ENCODE measurements at places on chromosomes 2 and 18.

GRCh38 chr18:51195451-51196117 lies 1.9 kb downstream of the MEX3C start:
- DNase-seq, result peak; percentile 39

GRCh38 chr2:196415384-196415783 lies 224.1 kb upstream of the CCDC150 start:
- no peak for DNase-seq

- no peak for DNase-seq
Observed at GRCh38 chr2:15226661-15227060, 334.5 kb downstream of the NBAS start.

GRCh38 chr2:54336136-54336976 lies 80.3 kb upstream of the TSPYL6 start:
- no peak for DNase-seq

DNA sequence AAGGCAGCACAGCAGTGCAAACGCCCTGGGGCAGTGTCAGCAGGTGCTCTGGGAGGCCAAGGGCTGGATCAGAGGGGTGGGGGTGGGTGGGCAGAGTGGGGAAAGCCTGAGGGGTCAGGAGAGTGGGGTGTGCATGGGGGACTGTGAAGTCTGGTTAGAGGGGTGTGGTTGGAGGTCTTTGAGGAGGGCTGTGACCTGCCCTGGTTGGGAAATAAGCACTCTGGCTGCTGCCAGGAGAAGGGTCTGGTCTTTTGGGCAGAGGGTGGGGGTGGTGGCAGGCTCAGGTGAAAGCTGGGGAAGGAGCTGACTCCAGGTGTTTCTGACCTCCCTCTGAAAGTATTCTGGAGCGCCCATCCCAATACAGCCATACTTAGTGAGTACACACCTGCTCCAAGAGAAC lies 4.2 kb downstream of the ALPI start:
- DNase-seq, result no peak

- no peak for DNase-seq
Observed at GRCh38 chr2:1754046-1754445, 9.7 kb upstream of the PXDN start.

DNA sequence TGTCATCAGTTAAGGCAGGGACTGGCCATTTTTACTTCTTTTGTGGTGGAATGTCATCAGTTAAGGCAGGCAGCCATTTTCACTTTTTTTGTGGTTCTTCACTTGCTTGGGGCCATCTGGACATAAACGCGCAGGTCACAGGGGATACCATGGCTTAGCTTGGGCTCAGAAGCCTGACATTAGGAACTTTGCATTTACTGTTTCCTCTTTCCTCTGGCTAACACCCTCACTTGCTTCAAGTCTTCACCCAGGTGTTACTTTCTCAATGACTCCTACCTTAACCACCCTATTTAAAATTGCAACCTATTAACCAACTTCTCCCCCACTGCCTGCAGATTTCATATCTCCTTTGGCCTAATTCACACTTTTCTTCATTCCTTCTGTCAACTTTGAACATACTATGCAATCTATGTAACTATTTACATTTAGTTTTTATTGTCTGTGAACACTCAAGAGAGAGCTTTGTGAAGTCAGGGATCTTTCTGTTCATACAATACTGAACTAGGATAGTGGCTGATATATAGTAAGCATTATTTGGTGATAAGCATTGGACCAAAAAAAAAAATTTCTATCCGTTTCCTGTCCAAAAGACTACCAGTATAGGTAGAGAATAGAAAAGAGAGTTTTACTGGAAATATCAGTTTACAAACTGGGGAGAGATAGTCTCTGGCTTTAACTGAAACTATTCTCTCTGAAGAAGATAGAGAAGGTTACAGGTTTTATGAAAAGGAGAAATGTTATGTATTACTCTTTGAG lies 600.1 kb upstream of the ZNF804A start:
- DNase-seq, result no peak

- DNase-seq, result no peak
Observed at GRCh38 chr2:230868947-230869913, 4.5 kb downstream of the ITM2C start.

- DNase-seq, result no peak
Observed at GRCh38 chr18:70044632-70045031, 97.0 kb upstream of the CD226 start.

DNA sequence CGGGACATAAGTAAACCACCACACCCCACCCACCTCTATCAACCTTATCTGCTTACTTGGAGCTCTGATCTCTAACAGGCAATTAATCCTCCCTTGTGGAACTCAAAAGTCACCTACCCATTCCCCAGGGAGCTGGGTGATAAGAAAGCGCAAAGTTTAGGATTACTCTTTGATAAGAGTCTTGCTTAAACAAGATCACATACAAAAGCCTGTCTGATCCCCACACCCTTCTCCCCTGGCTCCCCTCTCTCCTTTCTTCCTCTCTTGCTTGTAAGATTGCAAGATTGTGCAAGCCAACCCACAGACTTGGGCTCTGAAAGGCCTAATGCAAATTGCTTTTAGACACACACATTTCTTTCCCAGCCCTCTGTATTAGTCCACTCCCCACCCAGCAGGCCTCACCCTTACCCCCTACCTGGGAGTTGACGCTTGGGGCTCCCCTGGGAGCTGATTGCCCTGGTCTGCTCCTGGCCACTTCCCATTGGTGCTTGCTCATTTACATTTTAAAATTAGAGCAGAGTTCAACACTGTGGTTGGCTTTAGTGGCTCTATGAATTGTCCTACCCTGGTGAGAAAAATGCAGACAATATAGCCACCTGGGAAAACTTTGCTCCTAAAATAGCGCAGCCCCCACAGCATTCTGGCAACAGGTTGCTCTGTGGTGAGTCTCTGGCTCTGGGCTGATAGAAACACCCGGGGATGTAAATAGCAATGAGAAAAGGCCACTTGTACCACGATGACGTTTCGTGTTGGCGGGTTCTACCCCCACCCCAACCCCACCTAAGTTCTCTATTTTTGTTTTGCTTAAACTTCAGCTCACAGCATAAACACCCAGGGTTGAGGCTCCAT lies 92.8 kb upstream of the MSH2 start:
- DNase-seq, result no peak

DNA sequence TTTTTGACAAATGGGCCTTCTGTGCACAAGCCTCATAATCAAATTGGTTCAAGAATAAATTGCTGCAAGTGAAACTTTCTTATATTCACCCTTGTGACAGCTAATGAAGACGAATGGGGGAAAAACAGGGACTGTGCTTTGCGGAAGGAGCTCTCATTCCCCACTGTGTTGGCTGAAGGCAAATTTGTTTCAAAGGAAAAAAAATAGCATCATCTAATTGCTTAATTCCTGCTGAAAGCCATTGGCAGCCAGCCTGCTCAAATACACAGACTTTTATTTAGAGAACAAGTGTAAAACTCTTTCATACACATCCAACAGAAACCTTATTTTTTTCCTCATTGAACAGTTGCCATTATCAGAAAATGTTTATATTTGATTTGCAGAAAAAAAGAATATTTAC lies 172.3 kb downstream of the ARL6IP6 start:
- DNase-seq, result no peak

- DNase-seq, result no peak
Observed at GRCh38 chr18:7436166-7436565, 130.9 kb upstream of the PTPRM start.

GRCh38 chr2:159129824-159130223 lies 156.7 kb downstream of the WDSUB1 start:
- no peak for DNase-seq

DNA sequence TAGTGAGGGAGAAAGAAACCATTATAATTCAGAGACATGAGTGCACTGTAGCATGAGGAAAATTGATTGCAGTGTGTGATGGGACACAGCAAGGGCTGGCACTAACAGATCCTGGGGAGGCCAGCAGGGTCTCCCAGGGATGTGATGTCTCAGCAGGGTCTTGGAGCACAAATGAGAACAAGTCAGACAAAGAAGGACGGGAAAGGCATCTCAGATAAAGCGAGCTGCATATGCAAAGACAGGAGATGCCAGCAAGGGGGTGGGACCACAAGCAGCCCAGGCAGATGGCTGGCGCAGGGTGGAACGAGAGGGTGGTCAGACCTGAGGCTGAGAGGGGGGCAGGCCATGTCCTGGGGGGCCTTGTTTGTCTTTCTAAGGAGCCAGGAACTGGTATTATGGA lies 102.6 kb upstream of the DLX2 start:
- no peak for DNase-seq

DNA sequence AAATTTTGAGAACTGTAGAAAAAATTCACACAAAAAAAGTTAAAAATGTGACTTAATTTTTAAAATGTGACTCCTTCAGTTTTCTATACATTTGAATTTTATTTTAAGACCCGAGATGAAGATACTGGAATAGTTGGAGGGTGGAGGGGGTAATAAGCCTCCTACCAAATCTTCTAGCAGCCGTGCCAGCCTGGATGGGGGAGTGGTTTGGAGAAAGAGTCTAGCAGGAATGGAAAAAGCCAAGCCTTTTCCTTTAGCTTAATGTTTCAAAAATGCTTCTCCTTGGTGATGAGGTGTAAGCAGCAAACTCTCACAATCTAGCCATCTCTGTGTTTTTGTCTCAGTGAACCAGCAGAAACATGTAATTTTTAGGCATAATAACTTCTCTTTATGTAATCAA lies 14.7 kb downstream of the CASP8 start:
- no peak for DNase-seq

DNA sequence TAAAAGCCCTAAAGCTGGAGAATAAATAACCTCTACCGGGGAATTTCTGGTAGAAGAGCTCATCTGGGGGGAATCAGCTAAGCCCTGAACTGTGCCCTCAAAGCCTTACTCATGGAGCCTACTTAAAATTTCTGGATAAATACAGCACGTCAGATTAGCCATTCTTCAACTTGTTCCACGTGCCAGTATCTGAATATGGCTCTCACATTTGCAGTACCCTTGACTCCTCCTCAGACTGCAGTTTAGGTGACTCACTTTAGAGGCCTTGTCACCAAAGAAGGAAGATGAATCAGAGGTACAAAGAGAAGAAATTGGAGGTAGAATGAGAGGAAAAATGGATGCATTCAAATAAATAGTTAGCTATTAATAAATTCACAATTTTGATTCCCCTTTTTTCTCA lies 34.6 kb upstream of the POTEC start:
- no peak for DNase-seq

GRCh38 chr2:100936070-100936741 lies 65.9 kb upstream of the RPL31 start:
- no peak for DNase-seq

GRCh38 chr2:163592954-163593622 lies 142.7 kb downstream of the FIGN start:
- DNase-seq, result no peak

DNA sequence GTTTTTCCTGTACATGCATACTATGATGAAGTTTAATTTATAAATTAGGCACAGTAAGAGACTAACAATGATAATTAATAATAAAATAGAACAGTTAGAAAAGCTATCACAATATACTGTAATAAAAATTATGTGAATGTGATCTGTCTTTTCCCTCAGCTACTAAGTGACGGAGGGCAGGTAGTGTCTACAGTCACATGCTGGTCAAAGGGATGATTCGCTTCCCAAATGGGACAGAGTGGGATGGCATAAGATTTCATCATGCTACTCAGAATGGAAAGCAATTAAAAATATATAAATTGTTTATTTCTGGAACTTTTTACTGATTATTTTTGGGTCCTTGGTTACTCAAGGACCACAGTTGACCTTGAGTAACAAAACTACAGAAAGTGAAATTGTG lies 71.5 kb downstream of the DAW1 start:
- DNase-seq, result no peak

DNA sequence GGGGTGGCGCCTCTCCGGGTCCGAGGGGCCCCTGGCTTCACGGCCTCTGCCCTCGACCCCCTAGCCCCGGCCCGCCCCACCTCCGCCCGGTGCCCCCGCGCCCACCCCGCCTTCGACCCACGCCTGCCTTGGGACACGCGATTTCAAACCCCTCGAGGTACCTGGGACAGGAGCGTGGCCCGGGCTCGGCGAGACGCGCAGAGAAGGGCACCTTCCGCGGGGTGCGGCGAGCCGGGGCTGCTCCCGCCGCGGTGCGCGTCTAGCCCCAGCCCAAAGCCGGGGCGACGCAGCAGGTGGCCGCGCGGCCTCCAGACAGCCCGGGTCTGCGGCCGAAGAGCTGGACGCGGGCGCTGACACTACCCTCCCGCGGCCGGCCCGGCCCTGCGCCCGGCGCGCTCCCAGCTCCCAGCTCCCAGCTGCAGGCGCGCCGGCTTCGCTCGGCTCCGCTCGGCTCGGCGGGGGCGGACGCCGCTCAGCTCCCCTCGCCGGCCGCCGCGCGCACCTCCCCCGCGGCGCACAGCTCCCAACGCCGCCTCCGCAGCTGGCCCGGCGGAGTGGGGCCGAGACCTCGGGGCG lies at the start of gene CRACDL:
CRACDL (minus strand) TSS at position 449 of the 576 bp plus-strand sequence. CDS start 89,425 bp downstream, outside the sequence.
- no peak for DNase-seq

- DNase-seq, result no peak
Observed at GRCh38 chr2:241942416-241943208, 73.1 kb downstream of the RTP5 start.

GRCh38 chr2:15735484-15736326 lies 144.0 kb downstream of the DDX1 start:
- no peak for DNase-seq

- DNase-seq, result no peak
Observed at GRCh38 chr2:9740382-9741073, 102.7 kb upstream of the TAF1B start.

GRCh38 chr2:980176-980575 lies 29.5 kb downstream of the SNTG2 start:
- no peak for DNase-seq

- DNase-seq, result no peak
Observed at GRCh38 chr18:28854964-28855363, 678.0 kb upstream of the CDH2 start.

DNA sequence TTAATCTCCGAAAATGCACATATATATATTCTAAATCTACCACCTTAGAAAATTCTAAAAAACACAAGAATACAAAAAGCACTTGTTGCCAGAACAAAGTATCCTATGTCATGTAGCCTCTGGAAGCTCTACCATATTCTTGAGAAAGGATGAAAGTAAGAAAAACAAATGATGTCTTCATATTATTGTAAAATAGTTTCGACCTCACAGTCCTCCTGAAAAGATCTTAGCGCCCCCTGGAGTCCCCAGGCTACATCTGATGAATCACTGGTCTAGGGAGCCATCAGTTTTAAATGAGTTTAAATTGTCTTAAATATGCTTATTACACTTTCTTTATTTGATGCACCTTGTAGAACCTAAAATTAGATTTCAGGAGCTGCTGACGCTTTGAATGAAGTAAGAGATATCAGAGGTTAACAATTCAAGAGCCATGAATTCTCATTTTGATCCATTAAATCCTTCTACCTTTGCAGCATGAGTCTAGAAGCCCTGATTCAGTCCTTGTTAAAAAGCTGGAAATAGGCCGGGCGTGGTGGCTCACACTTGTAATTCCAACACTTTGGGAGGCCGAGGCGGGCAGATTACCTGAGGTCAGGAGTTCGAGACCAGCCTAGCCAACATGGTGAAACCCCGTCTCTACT lies 138.8 kb downstream of the MCFD2 start:
- peak; percentile 49 for DNase-seq

- no peak for DNase-seq
Observed at GRCh38 chr2:207531032-207531952, 1.5 kb downstream of the CREB1 start.
